Brain pericyte (primary cell): ENCODE measurements at places on chromosomes 13 and 19.
A peak's percentile ranks its signal among the peaks of the same experiment; 100 is the strongest.

- peak; percentile 70 for DNase-seq
Measured at GRCh38 chr19:45478454-45479238, 10.8 kb downstream of the FOSB start.

- DNase-seq = no peak
Measured at GRCh38 chr13:86813198-86813597, 858.0 kb upstream of the SLITRK5 start.

- no peak for DNase-seq
Measured at GRCh38 chr19:55648585-55649267, 714 bp downstream of the CCDC106 start.

DNA sequence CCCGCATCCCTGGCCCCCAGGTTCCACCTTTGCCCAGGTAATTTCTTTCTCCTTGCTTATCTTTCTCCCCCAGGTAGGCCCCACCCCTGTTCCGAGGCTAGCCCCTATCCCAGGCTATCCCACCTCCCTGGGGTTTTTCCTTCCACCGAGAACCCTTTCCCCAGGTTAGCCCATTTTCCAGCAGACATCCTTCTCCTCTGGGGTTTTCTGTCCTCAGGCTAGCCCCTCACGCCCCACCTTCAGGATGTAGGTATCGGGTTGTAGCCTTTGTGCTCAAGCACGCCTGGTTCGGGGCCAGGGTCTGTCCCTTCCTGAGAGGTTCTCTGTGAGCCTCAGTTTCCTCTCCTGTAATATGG lies 837 bp downstream of the FSD1 start:
- DNase-seq = no peak

GRCh38 chr19:18756896-18757295 lies 34.2 kb downstream of the COMP start:
- no peak for DNase-seq
